Right lobe of liver (tissue), 6 donors: ENCODE measurements at places on chromosomes 2 and 18.

- DNase-seq = no peak
Measured at GRCh38 chr2:200028998-200029397, 73.6 kb downstream of the MAIP1 start.

DNA sequence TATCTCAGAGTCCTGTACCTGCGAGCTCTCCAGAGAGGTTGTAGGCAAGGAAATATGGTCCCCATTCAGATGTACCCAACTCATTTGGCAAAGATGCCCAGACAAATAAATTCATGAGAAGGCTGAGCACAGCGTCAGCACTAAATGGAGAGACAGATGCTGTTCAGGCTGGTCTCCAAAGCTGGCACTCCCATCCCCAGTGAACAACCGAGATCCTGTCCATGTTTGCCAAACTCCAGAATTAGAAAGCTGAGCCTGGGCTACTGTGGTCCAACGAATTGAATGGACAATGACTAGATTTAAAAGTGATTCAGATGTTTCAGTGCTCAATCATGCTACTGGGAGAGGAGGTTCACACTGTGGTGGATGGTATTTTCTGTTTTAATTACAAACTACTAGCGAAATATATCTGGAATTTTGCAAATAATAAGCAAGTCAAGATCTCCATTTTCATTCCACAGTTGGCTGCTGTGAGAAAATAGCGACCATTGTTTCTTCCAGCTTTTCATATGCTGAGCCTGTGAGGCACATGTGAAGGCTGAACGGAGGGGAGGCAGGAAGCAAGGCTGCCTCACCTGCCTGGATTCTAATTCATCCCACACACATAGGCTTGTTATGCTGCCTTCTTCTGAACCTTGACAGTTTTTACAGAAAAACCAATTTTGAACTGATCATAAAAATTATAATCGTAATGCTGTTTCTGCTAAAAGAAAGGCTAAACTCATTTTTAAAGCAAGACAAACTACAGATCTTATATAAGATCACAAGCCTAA, 22.6 kb upstream of the DAPL1 start:
- no peak for DNase-seq

DNA sequence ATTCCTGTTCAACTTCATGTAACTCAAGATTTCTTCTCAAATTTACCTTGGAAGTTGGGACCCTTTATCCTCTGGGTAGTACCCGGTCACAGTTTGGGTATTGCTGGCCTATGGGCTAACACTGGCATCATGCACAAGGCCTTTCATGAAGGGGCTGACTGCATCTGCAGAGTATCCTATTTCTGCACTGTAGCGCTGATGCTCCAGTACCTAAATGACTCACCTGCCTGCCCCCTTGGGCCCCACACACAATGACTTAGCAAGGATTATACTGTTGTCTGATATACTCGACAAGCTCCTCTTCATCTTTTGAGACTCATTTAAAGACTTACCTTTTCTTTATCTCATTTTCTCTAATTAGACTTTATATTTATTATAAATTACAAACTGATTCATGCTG, 39.9 kb downstream of the DNAH6 start:
- no peak for DNase-seq

- DNase-seq = no peak
Measured at GRCh38 chr2:205700331-205701132, 18.2 kb downstream of the NRP2 start.
